NCI-H2029 (cell line): ENCODE measurements at places on chromosomes 1 and 21.

DNA sequence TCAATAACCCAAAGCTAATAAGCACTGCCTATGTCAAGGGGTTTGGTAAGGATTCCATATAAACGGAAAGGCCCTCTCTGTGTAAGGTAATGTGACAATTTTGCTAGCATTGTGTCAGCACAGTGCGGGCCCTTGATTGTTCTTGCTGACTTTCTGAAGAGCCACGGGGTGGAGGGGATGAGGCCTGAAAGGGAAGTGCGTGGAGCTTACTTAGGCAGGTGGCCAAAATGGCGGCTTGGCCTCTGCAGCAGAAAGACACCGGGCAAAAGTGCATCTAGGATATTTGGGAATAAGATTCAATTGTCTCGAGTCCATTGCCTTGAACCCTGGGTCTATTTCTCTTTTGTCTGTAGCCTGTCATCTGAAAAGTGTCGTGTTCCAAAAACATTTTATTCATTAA lies 114.3 kb downstream of the TGFB2 start:
- peak; percentile 45 for DNase-seq

GRCh38 chr1:161381707-161382106 lies 14.0 kb upstream of the CFAP126 start:
- no peak for DNase-seq

DNA sequence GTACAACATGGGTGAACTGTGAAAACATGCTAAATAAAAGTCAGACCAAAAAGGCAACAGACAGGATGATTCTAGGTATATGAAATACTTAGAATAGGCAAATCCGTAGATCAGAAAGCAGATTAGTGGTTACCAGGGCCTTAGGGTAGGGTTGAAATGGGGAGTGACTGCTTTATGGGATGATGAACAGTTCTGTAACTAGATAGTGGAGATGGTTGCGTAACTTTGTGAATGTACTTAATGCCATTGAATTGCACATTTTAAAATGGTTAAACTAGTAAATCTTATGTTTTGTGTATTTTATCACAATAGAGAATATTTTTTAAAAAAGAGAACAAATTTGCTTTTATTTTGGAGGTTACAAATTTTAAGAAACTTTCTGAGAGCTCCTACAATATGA lies 17.4 kb downstream of the ZNF326 start:
- DNase-seq, result no peak

DNA sequence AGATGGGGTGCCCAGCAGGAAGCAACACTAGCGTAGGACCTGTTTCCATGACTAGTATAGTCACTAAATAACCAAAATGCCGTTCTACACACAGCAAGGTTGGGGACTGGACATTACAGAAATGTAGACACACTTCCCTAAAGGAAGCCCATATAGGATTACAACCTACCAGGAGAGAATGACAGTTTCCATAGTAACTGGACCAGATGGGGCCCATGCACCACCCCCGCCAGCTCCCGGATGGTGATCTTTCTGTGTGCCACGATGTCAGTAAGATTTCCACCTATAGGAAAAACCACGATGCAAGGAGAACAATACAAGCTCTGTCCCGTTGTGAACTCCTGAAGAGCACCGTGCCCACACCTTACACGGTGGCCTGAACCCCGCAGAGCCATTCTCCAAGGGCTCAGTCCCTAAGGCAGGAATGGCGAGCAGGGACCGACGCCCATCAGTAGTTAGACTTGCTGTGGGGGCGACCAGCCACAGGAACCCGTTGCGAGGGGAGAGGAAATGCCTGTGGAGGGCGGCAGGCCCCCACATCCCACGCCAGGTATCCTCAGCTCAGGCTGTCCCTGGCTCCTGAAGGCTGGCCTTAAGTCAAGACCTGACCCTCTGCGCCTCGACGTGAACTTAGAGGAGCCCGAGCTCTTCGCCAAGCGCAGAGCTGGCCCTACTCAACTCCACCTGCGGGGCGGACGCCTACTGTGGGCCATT lies 13.6 kb upstream of the CEP85 start:
- no peak for DNase-seq

- DNase-seq, result no peak
Observed at GRCh38 chr21:18384771-18385170, 18.8 kb downstream of the TMPRSS15 start.

DNA sequence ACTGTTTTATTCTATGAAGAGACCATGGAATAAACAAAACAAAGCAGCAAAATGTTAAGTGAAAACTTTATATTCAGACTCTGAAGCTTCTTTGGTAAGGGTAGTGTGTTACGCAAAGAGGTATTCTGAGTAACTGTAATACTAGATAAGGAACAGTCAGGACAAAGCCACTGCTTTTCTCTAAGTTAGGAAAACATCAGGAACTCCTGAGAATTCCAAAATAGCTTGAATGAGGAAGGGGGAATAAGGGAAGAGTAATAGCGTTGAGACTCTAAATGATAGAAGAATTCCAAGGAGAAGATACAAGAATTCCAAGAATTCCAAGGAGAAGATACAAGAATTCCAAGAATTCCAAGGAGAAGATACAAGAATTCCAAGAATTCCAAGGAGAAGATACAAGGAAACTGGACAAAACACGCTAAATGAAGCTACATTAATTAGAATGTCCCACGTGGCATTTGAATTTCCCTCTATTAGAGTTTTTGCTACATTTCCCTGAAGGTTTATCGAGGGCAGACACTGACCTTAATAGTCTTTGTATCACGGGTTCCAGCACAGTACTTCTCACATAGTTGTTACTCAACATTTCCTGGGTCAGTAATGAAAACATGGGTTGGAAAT lies 71.5 kb downstream of the SMYD3 start:
- no peak for DNase-seq

GRCh38 chr1:3451994-3452865 lies 2.2 kb upstream of the ARHGEF16 start:
- DNase-seq, result no peak

- DNase-seq, result no peak
Observed at GRCh38 chr1:27136998-27137542, 17.9 kb downstream of the SLC9A1 start.

DNA sequence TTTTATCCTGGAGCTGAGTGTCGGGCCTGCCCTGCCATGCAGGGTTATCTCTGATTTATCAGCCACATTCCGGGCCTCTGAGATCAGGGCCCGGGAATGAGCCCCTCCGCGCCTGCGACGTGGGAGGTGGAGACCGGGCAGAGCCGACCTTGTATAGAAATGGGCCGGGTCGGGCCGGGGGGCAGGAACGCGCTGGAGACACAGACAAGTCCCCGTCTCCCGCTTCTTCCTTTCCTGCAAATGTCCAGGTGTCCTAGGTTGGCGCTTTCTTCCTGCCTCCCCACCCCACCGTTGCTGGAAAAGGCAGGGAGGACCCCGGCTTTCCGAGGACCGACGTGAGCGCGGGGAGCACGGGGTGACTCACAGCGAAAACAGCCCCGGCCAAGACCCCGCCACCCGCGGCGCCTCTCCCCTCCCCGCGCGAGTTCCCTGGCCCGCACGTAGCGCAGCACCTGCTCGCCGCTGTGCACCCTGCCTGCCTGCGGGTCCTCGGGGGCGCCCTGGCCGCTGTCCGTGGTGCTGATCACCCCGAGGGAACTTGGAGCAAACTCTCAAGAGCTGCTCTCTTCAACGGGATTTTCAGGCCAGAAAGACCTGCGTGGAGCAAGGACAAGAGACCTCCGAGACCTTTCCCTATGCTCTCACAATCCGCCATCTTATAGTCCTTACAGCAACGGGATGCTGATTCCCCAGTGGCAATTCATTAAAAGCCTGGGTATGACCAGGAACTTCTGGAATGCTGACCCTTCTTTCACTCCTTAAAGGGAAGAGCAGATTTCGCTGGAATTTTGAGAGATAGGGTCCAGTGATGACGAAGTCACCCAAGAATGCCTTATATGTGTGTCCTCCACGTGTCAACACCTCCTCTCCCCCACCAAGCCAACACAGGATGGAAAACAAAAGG lies 475 bp upstream of the NPPB start:
- DNase-seq, result no peak

GRCh38 chr1:54699936-54700525 lies 15.6 kb upstream of the TTC4 start:
- no peak for DNase-seq

- no peak for DNase-seq
Observed at GRCh38 chr1:173176246-173176645, 30.9 kb downstream of the TNFSF4 start.

- DNase-seq, result no peak
Observed at GRCh38 chr1:202251424-202252256, 58.0 kb downstream of the LGR6 start.

GRCh38 chr1:231353086-231353485 lies 15.0 kb downstream of the SPRTN start:
- no peak for DNase-seq

GRCh38 chr1:94326329-94326728 lies 88.9 kb upstream of the ARHGAP29 start:
- no peak for DNase-seq

GRCh38 chr1:2563205-2563604 lies 7.0 kb downstream of the TNFRSF14 start:
- DNase-seq, result no peak

GRCh38 chr1:15835205-15835740 lies 12.2 kb upstream of the SPEN start:
- DNase-seq, result peak; percentile 49

GRCh38 chr1:66728021-66728420 lies 24.2 kb upstream of the DYNLT5 start:
- no peak for DNase-seq

DNA sequence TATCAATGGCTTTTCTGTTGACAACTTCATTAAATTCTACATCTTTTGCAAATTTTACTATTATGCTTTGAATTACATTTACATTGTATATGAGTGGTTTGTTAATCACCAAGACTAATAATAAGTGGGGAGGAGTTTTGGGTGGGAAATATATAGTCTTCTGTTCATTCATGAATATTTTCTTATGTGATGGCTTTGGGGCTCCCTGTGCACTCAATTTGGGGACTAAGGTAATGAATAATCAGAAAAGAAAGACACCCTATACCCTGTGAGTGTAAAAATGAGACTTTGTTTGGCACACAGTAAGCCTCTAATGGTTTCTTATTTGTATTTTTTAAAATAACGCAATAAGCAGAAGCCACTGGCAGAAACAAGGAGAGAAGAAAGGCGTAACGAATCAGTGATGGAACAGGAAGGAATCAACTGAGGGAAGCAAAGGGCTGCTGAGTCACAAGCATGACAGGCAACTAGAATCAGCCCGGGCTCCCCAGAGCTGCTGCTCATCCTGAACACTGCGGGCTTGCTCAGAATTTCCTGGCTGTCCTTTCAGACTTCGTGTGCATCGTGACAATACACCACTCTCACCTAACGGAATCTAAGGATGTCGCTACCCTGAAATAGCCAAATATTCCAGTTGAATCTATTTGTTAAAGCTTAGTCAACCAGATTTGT lies 20.8 kb upstream of the RGS2 start:
- no peak for DNase-seq

- no peak for DNase-seq
Observed at GRCh38 chr1:224696891-224697765, 81.0 kb downstream of the CNIH3 start.

DNA sequence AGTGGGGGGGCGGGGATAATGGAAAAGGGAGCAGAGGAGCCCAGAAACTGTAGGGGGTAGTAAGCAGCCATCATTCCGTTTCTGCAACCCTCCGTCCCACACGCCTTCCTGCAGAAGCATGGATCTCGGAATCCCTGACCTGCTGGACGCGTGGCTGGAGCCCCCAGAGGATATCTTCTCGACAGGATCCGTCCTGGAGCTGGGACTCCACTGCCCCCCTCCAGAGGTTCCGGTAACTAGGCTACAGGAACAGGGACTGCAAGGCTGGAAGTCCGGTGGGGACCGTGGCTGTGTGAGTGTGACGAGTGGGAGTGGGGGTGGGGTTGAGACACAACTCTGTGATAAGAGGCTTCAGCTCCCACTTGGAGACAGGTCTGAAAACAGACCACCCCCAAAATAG lies 706 bp downstream of the CREB3L4 start:
- no peak for DNase-seq

- no peak for DNase-seq
Observed at GRCh38 chr1:196450143-196451095, 157.8 kb downstream of the KCNT2 start.

DNA sequence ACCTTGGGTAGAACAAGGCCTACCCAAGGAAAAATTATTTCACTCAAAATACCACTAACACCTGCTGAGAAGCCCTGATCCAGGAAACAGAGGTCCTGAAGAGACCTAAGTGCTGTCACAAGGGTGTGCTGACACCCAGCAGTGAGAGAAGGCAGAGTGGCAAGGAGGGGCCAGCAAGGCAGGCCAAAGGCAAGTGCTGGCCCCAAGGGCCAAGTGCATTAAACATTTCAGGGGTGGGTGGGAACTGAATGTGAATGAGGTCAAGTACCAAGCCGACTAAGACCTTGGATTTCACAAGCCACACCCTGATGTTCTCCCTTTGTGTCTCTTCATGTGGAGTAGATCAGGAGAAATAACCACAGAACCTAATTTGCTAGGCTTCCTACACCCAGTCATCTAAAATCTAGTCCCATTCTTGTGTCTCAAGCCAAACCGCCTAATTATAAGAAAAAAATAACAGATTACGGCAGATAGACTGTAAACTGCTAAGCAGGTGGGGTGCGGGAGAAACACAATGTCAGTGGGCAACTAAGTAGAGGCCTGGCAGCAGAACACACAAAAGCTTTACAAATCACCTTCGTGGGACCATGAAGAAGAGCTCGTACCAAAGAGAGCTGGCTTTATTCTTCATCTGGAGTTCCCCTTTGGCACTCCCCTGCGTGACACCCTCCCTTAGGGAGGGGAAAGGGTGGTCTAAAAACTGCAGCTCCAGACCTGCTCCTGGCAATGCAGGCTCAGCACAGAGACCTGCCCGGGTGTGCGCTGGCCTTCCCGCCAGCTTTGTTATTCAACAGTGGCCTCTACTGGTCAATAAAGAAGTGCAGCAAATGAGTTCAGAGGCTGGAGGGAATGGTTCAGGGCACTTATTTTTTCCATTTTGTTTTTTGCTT lies 8.7 kb downstream of the UBE2G2 start:
- peak; percentile 59 for DNase-seq

GRCh38 chr1:243944429-243945160 lies 94.6 kb upstream of the AKT3 start:
- no peak for DNase-seq

DNA sequence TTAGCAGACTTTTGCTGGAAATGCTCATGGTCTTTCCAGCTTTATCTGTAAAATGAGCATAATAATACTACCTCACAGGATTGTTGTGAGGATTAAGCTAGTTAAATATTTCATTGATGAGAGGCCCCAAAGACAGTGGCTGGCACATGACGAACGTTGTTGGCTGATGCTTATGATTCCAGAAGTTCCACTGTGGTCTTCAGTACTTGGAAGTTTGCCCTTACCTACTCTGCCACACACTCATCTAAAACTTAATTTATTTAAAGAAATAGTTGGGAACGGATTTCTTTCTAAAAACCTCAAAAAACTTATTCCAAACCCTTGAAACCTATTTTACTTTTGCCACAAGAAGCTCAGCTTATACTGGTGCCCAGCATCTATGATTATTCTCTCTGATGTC lies 170.7 kb downstream of the DHRS3 start:
- DNase-seq, result no peak

- peak; percentile 55 for DNase-seq
Observed at GRCh38 chr1:203306089-203306964, 1.0 kb downstream of the BTG2 start.
